ENCODE measurements at places on chromosomes 7 and 10. TPM values are rescaled to one million over a fixed set of nuclear protein-coding genes. Genes with fewer than 3 reads are reported as not detected.

ZNF467 gene
- 0.37 TPM for total RNA-seq

SLC26A5 gene
- not detected for total RNA-seq

CNNM1 gene
- total RNA-seq, result 0.31 TPM

DENND2A gene
- not detected for total RNA-seq

CYP2C9 gene
- total RNA-seq, result not detected

PLEKHS1 gene
- not detected for total RNA-seq

OR2A1 gene
- total RNA-seq, result not detected

PVRIG gene
- total RNA-seq, result 34.4 TPM

ITGA8 gene
- not detected for total RNA-seq

NPFFR1 gene
- not detected for total RNA-seq

GJD4 gene
- not detected for total RNA-seq

NFE2L3 gene
- total RNA-seq, result 22.2 TPM

CTAGE4 gene
- total RNA-seq, result 1.5 TPM

AKR1D1 gene
- not detected for total RNA-seq

LEP gene
- not detected for total RNA-seq

CHAT gene
- total RNA-seq, result 0.14 TPM

PLXNA4 gene
- 1.1 TPM for total RNA-seq

SEMA3E gene
- not detected for total RNA-seq

MYPN gene
- total RNA-seq, result not detected

HIP1 gene
- 10.9 TPM for total RNA-seq

SRRM3 gene
- not detected for total RNA-seq

TACC2 gene
- total RNA-seq, result 0.19 TPM

LHPP gene
- 13.5 TPM for total RNA-seq

NANOS1 gene
- total RNA-seq, result 0.37 TPM

NPSR1 gene
- not detected for total RNA-seq

JCAD gene
- 0.05 TPM for total RNA-seq

VWA2 gene
- total RNA-seq, result not detected

ANXA8L1 gene
- 0.51 TPM for total RNA-seq

ASB10 gene
- total RNA-seq, result not detected

SPDYE3 gene
- total RNA-seq, result not detected

TSPAN13 gene
- total RNA-seq, result 1.2 TPM

TSC22D4 gene
- total RNA-seq, result 94.9 TPM

ASIC3 gene
- total RNA-seq, result 15.7 TPM

AUTS2 gene
- total RNA-seq, result 7.9 TPM

ELFN1 gene
- total RNA-seq, result not detected

RTKN2 gene
- 18.7 TPM for total RNA-seq

FEZF1 gene
- total RNA-seq, result not detected

MNX1 gene
- total RNA-seq, result 0.39 TPM

TRIM73 gene
- 12.1 TPM for total RNA-seq

HGF gene
- total RNA-seq, result not detected

VSIR gene
- total RNA-seq, result 70.1 TPM

SPAM1 gene
- total RNA-seq, result not detected

LRIT1 gene
- not detected for total RNA-seq

ZNF804B gene
- total RNA-seq, result not detected

FAM25G gene
- not detected for total RNA-seq

TMEM229A gene
- not detected for total RNA-seq

ATXN7L1 gene
- 11.6 TPM for total RNA-seq

MYOZ1 gene
- not detected for total RNA-seq

Measured in activated T-cell treated with anti-CD3 and anti-CD28 coated beads, Interleukin-2, amount 50 U/mL, for 72 hours (primary cell).